Activated CD8-positive, alpha-beta memory T cell treated with anti-CD3 and anti-CD28 coated beads for 1 hour (primary cell): ENCODE measurements at places on chromosomes 3 and 15.

DNA sequence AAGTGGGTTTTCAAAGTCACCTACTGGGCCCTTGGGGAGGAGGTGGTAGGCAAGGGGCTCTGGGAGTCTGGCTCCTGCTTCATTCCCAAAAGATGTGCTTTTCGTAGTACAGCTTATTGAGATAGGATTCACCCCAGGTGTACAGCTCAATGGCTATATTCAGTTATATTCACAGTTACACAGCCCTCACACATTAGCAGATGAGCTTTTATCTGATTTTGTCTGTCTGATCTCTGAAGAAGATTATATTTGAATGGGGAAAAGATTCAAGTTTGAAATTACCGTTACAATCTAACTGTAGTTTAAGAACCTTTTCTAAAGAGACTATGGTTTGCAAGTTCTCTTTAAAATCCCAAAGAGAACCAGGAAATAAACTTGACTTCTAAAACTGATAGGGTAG is 27.3 kb downstream of the PXYLP1 start:
- DNase-seq: no peak

DNA sequence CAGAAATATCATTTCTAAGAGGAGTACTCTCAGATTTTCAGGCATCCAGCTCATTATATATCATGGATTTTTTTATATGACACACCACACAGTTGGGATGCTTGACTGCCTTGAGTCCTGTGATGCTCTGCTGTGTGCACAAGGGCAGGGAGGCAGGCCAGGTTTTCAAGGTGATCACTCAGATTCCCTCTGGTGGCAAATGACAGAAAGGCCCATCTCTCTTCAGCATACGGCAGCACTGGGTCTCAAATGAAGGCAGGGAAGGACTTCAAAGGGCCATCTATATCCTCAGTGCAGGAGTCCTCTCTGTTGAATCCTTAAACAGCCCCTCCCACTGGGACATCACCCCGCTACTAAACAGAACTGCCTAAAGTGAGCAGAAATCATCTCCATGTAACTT is 54.8 kb upstream of the MYO5C start:
- DNase-seq: no peak

DNA sequence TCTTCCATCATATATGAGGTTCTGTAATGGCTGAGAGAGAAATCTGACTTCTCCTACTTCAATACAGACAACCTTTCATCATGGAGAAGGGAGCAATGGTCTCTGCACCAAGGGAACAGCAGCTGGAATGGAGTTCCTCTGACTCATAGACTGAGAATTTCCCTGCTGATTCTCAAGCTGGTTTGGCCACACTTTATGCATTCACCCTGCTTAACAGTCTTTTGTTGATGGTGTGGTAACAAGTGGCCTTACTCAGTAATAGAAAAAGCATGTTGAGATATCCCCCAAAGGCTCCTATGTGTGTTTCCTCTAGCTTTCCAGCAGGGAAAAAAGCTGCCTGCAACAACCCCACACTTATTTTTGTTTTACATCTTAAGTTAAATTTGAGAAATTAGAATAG is 138.1 kb downstream of the GREM1 start:
- DNase-seq: no peak

DNA sequence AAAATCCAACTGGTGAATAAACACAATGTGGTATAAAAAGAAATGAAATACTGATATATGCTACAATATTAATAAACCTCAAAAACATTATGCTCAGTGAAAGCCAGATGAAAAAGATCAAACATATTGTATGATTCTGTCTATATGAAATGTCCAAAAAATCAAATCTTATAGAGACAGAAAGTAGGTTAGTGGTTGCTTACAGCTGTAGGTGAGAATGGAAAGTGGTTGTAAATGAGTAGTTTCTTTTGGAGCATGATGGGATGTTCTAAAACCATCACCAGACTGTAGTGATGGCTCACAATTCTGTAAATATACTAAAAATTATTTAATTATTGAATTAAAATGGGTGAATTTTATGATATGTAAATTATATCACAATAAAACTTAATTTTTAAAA is 58.4 kb downstream of the SENP7 start:
- DNase-seq: no peak

DNA sequence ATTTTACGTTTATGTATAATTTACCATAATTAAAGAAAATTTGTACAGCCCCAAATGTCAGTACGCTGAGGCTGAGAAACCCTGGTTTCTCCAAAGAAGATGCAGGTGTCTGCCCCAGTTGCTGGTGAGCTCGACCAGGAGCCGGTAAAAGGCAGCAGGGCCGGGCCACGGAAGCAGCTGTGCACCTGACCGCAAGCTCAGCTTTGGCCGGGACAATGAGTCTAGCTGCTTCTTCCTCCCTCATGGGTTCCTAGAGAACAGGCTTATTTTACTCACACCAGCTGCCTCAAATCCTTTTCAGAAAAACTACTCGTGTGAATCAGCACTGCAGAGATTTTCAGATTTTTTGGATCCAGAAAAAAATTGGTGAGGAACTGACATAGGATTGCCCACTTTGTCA is 18.0 kb upstream of the ZXDC start:
- no peak for DNase-seq

DNA sequence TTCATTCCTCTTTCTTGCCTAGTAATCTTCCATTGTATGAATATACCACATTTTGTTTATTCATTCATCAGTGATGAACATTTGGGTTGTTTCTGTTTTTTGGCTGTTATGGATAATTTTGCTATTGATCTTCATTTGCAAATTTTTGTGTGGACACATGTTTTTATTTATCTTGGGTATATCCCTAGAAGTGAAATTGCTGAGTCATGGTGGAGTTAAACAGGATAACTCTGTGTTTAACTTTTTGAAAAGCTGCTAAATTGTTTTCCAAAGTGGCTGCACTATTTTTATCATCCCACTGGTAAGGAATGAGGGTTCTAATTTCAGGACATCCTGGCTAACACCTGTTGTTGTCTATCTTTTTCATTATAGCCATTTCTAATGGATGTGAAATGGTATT is 74.6 kb upstream of the ARL6 start:
- no peak for DNase-seq

GRCh38 chr3:189981668-189982067 is 139.0 kb downstream of the P3H2 start:
- no peak for DNase-seq

DNA sequence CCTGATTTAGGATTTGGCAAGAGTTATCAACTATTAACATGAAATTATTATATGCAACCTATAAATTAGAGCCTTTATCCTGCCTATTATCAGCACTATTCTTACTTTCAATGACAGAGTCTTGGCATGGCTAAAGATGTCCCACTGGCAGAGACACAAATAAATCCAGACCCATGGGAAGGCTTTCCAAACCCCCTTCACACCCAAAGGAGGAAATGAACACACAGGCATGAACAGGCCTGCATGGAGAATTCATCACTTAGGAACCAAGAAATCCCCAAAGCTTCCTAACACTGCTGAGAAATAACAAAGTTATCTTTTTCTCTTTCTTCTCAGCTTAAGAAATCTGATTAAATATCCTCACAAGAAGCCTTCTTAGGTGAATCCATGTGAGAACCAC is 213.9 kb downstream of the OCA2 start:
- DNase-seq: no peak

- DNase-seq: no peak
Measured at GRCh38 chr15:85743392-85744055, 51.2 kb downstream of the KLHL25 start.

DNA sequence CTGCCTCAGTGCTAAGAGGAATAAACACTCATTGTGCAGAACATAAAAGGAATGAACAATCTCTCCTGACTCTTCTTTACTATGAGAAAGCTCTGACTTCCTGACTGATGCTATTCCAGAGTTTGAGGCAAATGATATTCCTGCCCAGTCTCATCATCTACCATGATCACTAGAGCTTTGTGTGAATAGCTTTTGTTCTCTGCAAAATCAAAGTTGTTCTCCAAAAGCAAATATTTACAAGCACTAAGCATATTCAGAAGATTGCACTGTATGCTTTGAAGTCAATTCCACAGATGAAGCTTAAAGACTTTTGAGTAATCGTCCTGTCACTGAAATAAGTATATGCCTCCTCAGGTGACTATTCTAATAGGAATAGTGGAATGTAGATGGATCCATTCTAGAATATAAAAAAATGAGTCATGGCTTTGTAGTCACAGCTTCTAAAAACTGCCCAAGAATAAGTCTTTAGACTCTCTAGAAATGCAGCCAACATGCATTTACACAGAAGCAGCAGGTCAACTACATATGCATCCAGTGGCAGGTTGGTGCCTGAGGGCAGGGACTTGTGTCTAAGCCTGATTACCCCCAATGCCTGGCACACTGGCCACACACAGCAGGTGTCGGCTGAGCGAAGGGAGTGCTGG is 34.6 kb downstream of the TNFAIP8L3 start:
- DNase-seq: no peak

- no peak for DNase-seq
Measured at GRCh38 chr3:135987661-135988060, 22.1 kb downstream of the PPP2R3A start.

GRCh38 chr3:156642750-156643728 is 31.4 kb upstream of the TIPARP start:
- no peak for DNase-seq
